ENCODE measurements at places on chromosomes 12 and 14.

DNA sequence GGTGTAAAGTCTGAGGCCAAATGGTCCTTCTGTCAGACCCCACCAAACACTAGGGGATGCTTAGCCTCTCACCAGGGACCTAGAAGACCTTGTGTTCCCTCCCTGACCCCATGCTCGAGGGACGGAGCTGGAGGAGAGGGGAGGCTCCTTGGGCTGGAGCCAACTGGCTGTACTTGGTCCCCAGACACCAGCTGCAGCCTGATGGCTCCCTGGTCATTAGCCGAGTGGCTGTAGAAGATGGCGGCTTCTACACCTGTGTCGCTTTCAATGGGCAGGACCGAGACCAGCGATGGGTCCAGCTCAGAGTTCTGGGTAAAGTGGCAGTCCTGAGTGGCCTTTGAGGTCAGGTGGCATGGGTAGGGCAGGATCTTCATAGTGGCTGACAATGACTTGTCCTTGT, 29.0 kb downstream of the PAPLN start:
- DNase-seq: no peak

DNA sequence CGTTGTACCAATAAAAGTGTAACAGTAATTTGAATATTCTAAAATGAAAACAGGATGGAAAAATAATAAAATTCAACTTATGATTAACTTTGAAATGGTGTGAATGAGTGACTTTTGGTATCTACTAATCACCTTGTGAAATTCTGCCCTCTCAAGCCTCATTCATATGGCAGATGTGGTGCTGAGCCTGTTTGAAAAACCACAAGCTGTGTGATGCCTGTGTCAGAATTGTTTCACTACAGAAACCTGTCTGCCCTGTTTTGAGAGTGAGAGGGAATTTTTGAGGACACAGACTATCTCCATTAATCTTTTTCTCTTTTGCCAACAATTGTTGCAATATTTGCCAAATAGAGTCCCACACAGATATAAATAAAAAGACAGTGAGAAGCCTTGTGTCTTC, 3.9 kb upstream of the RNU6-7 start:
- no peak for DNase-seq

- no peak for DNase-seq
Measured at GRCh38 chr12:64194333-64195149, 27.6 kb downstream of the KICS2 start.

DNA sequence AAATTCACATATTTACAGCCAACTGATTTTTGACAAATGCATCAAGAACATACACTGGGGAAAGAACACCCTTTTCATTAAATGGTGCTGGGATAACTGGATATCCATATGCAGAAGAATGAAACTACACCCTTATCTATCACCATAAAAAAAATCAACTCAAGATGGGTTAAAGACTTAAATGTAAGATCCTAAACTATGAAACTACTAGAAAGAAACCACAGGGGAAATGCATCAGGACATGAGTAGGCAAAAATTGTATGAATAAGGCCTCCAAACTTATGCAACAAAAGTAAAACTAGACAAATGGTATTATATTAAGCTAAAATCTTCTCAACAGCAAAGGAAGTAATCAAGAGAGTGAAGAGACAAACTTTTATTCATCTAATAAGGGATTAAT, 242.6 kb downstream of the CPNE8 start:
- DNase-seq: no peak

- DNase-seq: no peak
Measured at GRCh38 chr14:30235485-30235884, 307.8 kb upstream of the PRKD1 start.

DNA sequence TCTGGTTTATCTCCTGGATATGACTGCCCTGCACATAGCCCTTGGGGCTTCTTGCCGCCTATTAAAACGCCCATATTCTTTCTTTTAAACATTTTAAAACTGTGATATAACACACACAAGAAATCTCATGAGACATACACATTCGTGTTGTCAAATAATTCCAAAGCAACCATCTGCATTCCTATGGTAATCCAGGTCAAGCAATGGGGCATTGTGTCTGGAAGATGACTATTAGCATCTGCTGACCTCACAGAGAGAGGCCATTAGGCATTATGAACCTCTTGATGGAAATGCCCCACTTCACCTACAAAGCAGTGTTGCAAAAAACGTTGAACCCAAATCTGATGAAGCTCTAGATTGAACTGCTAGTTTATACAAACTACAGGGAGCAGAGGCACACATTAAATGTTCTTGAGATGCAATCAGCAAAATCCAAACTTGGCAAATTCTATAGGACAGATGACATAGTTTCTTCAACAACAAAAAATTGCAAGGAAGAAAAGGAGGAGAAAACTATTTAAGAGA, 513.8 kb upstream of the CCDC196 start:
- no peak for DNase-seq

DNA sequence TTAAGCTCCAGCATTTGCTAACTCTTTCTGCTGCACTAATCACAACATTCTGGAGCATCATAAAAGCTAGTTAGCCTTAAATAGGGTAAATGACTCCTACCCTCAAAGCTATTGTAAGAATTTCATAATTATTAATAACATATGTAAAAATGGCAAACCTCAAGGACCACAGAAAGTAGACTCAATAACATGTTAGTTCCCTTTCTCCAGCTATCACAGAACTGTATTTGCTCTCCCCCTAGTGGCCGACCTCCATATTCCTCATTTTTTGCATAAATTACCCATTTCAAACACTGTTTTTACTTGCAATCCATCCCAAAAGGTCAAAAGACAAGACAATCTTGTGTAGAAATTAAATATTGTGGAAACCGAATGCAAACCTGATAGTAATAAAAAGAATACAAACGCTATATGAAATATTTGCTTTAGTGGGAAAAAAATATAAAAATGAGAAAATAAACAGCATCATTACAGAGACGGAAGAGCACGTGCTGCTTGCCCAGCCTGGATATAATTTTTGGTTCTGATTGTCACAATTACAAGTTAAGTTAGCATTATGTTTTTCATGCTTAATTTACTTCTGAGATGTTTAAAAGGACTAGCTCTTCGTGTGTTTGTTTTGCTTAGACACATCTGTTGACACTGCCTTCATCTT, 97.9 kb downstream of the RERGL start:
- DNase-seq: no peak

- no peak for DNase-seq
Measured at GRCh38 chr12:59365133-59365532, 230.7 kb upstream of the SLC16A7 start.

GRCh38 chr12:108310489-108310888, 28.6 kb downstream of the CMKLR1 start:
- DNase-seq: no peak

Data from stimulated activated CD8-positive, alpha-beta memory T cell treated with anti-CD3 and anti-CD28 coated beads, Interleukin-7, amount 100 ng/mL, for 1 hour (primary cell).